ENCODE measurements at places on chromosomes 3 and 15. TPM values are rescaled to one million over a fixed set of nuclear protein-coding genes. Genes with fewer than 3 reads are reported as not detected.

MNS1 gene
- total RNA-seq, result 0.28 TPM

KCNAB1 gene
- 14.2 TPM for total RNA-seq

LOXL1 gene
- 164 TPM for total RNA-seq

MUC4 gene
- total RNA-seq, result not detected

P2RY13 gene
- 1.4 TPM for total RNA-seq

C3orf85 gene
- total RNA-seq, result not detected

BRK1 gene
- 126 TPM for total RNA-seq

GOLGA6D gene
- total RNA-seq, result not detected

RASGRF1 gene
- not detected for total RNA-seq

ISL2 gene
- not detected for total RNA-seq

CAND2 gene
- total RNA-seq, result 44.6 TPM

GOLGA8G gene
- not detected for total RNA-seq

IQCF6 gene
- not detected for total RNA-seq

ROPN1B gene
- total RNA-seq, result not detected

DVL3 gene
- 102 TPM for total RNA-seq

MED12L gene
- 0.27 TPM for total RNA-seq

ST6GAL1 gene
- total RNA-seq, result 141 TPM

DNA sequence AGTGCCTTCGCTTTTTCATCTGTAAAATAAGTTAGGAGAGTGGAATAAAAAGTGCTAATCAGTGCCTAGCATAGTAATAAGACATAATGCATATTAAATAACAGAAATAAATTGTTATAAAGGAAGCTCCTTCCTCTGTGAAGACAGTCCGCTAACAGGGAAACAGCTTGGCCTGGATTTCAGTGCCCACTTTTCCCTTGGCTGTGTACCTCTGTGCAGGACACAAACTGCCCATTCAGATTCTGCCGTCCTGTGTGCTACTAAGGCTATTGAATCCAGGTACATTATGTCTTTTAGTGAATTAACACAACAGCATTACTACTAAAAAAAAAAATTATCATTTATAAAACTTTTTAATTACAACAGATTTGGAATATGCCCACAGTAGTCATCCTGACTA lies 90.7 kb downstream of the TBL1XR1 start:
- H3K4me3 ChIP-seq, result no peak overlapping the region
- H3K4me1 ChIP-seq, result peaks cover 65% of the 10 kb centered on the region
- no peak overlapping the region for H3K27ac ChIP-seq
- no peaks in the 10 kb centered on the region for H3K27me3 ChIP-seq
- DNase-seq, result no peak
- no peaks in the 10 kb centered on the region for H3K36me3 ChIP-seq

DNA sequence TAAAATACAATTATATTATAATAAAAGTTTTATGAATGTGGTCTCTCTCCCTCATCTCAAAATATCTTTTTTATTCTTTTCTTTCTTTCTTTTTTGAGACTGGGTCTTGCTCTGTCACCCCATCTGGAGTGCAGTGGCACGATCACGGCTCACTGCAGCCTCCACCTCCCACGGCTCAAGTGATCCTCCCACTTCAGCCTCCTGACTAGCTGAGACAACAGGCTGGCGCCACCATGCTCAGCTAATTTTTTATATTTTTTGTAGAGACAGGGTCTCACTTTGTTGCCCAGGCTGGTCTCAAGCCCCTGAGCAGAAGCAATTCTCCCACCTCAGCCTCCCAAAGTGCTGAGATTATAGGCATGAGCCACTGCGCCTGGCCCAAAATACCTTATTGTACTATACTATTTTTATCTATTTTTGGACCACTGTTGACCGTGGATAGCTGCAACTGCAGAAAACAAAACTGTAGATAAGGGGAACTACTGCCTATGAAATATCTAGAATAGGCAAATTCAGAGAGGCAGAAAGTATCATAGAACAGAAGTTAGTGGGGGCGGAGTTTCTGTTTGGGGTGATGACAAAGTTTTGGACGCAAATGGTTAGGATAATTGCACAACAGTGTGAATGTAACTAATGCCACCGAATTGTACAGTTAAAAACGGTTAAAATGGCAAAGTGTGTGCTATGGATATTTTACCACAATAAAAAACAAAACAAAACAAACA lies 66.6 kb downstream of the SLC12A8 start:
- H3K4me1 ChIP-seq, result peaks cover 78% of the 10 kb centered on the region
- DNase-seq, result no peak
- H3K27me3 ChIP-seq, result no peaks in the 10 kb centered on the region
- H3K36me3 ChIP-seq, result no peaks in the 10 kb centered on the region

- no peaks in the 10 kb centered on the region for H3K36me3 ChIP-seq
- H3K27me3 ChIP-seq, result no peaks in the 10 kb centered on the region
- no peaks in the 10 kb centered on the region for H3K4me1 ChIP-seq
Observed at GRCh38 chr3:108907194-108907593, 46.5 kb downstream of the GUCA1C start.

GRCh38 chr3:141858312-141858711 lies 18.1 kb upstream of the ATP1B3 start:
- H3K36me3 ChIP-seq, result no peaks in the 10 kb centered on the region
- H3K4me1 ChIP-seq, result no peaks in the 10 kb centered on the region
- H3K27ac ChIP-seq, result no peak overlapping the region

DNA sequence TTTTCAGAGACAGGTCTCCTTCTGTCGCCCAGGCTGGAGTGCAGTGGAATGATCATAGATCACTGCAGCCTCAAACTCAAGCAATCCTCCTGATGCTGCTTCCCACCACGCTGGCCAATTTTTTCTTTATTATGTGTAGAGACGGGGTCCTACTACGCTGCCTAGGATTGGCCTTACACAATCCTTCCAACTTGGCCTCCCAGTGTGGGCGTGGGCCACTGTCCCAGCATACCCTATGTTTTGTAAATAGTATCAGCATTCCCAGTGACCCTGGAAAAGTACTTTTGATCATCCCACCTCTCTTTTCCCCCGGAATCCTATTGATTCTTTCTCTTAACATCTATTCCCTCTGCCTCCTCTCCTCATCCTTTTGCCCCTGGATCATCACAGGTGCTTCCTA lies 36.9 kb downstream of the SLC28A2 start:
- no peak overlapping the region for H3K27ac ChIP-seq
- no peak overlapping the region for H3K4me3 ChIP-seq
- no peaks in the 10 kb centered on the region for H3K4me1 ChIP-seq
- DNase-seq, result no peak

DNA sequence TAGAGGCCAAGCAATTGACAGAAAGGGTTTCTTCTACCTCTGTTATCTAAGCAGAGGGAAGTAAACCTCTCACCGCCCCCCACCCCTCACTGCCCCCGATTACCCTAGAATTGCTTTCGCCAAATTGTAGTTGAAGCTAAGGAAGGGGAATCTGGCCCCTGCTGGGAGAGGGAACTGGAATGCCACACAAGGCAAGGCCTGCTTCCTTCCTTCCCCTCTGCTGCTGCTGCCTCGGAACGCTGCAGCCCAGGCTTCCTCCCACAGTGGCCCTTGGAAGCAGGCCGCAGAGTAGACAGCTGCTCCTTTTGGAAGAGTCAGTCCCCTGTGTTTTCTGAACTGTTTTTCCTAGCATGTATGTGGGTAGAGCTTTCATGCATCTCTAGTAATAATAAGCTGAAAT lies 21.6 kb downstream of the RLBP1 start:
- no peak overlapping the region for H3K27ac ChIP-seq
- no peak for DNase-seq
- H3K4me3 ChIP-seq, result no peak overlapping the region
- peaks cover 20% of the 10 kb centered on the region for H3K4me1 ChIP-seq

- no peaks in the 10 kb centered on the region for H3K27me3 ChIP-seq
- H3K36me3 ChIP-seq, result no peaks in the 10 kb centered on the region
- no peak overlapping the region for H3K4me3 ChIP-seq
- no peak for DNase-seq
Observed at GRCh38 chr3:108448593-108448992, 61.8 kb downstream of the MYH15 start.

DNA sequence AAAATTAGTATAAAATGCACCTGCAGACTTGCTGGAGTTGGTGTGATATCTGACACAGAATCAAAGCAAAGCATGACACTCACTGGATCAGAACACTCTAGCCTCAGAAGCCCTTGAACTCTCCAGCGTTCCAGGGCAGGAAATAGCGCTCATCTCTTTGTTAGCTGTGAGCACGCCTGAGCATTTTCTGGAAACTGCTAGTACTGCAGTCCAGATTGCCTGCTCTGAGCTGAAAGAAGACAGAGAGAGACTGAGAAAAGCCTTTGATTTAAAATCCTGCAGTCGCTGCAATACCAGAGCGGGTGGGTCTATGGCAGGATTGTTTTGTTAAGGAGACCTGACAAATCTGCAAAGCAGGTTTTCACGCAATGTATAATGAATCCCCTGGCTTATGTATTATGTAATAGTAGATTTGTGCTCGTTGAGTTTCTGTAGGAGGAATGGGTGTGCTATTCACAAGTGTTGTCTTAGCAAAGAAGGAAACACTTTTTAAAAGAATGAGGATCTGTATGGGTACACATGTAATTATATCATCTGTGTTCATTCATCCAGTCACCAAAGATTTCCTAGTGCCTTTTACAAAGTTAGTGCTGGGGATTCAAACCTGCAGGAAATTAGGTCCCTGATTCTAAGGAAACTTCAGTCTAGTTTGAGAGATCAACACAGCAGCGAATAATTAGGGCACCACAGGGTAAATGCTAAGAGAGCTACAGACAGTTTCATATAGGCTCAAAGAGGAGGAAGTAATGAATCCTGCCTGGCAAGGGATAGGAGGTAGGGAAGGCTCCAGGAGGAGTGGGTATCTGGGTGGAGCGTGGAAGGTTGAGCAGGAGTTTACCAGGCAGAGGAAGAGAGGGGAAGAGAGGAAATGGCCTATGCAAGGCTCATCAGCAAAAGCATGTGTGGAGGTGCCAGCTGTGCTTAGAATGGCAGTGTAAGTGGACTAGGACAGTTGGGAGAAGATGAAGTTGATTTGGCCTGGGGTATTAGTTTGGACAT lies 26.1 kb upstream of the MGLL start:
- no peak overlapping the region for H3K27ac ChIP-seq
- no peaks in the 10 kb centered on the region for H3K36me3 ChIP-seq

- H3K4me1 ChIP-seq, result peaks cover 17% of the 10 kb centered on the region
- no peaks in the 10 kb centered on the region for H3K36me3 ChIP-seq
- no peak overlapping the region for H3K4me3 ChIP-seq
- H3K27me3 ChIP-seq, result no peaks in the 10 kb centered on the region
- peak overlapping the region; percentile 92 for H3K27ac ChIP-seq
Observed at GRCh38 chr3:105904678-105905284, 36.0 kb upstream of the CBLB start.

- H3K36me3 ChIP-seq, result no peaks in the 10 kb centered on the region
- peaks cover 28% of the 10 kb centered on the region for H3K4me1 ChIP-seq
- H3K4me3 ChIP-seq, result no peak overlapping the region
- no peak overlapping the region for H3K27ac ChIP-seq
Observed at GRCh38 chr15:89370120-89370977, 35.7 kb upstream of the POLG start.

DNA sequence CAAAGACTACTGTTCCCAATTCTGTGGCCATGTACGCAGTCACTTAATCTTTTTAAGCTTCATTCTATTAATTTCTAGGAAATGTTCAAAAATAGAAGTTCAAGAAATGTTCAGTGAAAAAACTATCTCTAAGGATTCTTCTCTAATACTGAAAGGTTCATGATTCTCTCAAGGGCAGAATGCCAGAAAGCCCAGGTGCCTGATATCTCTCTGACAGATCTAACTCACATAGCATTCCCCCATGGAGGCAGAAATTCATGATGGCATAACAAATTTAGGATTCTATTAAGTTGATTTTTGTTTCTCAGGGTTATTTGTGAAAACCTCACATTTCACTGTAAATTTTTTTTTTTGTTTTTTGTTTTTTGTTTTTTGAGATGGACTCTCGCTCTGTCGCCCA lies 17.5 kb downstream of the CHRM5 start:
- no peaks in the 10 kb centered on the region for H3K36me3 ChIP-seq
- no peak for DNase-seq
- no peaks in the 10 kb centered on the region for H3K27me3 ChIP-seq
- no peak overlapping the region for H3K27ac ChIP-seq
- peaks cover 13% of the 10 kb centered on the region for H3K4me1 ChIP-seq

DNA sequence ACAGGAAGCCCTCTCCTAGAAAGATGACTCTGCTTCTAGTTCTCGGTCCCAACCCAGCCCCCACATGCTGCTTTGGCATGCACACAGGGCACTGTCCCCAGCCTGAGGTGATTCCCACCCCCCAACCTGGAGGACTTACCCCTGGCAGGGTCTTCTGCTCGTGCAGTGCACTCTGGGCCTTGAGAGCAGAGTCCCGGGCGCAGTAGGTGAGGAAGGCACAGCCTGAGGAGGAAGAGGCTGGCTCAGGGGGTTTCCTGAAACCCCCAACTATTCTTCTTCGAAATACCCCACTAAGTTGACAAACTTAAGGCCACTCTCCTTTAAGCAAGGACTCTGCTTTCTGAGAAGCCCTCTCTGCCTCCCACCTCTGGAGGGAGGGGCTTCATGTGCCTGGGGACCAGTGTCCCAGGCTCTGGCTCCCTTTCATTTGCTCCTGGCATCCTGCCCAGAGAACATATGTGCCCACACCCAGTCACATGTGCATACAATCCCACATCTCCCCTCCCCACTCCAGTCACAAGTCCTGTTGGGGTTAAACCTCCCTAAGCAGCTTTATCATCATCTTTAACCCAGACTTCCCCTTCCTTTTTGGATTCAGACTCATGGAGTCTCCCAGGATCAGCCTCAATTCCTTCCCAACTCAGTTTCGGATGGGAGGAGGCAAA lies 4.1 kb downstream of the CELF6 start:
- H3K4me1 ChIP-seq, result peaks cover 7% of the 10 kb centered on the region
- no peaks in the 10 kb centered on the region for H3K27me3 ChIP-seq
- DNase-seq, result no peak

DNA sequence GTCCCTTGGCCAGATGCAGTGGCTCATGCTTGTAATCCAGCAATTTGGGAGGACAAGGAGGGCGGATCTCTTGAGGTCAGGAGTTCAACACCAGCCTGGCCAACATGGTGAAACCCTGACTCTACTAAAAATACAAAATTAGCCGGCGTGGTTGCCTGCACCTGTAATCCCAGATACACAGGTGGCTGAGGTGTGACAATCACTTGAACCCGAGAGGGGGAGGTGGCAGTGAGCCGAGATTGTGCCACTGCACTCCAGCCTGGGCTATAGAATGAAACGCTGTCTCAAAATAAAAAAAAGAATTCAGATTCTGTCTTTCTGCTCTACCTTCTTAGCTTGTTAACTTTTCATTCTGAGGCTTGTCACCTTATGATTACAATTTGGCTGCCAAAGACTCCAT lies 22.1 kb downstream of the MYO5A start:
- no peak overlapping the region for H3K27ac ChIP-seq
- no peak overlapping the region for H3K4me3 ChIP-seq

GRCh38 chr3:20080956-20081554 lies 40.8 kb downstream of the KAT2B start:
- H3K27ac ChIP-seq, result peak overlapping the region; percentile 34
- no peaks in the 10 kb centered on the region for H3K27me3 ChIP-seq
- no peaks in the 10 kb centered on the region for H3K36me3 ChIP-seq
- peak; percentile 33 for DNase-seq

DNA sequence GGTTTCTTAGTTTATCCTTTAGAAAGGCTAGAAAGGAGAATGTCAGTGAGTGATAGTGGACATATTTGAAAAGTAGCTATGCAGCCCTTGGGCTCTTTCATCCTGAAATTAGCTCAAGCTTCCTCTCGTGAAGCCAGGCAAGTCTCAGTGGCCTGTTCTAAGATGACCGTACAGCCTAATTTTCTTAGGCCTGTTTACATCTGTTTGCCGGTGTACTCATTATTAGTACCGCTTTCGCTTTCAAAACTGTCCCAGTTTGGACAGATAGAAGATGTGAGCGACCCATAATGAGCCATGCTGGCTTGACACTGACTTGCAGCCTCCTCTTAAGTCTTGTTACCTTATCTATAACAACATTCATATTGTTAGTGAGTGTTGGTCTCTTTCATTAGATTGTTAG lies 5.7 kb upstream of the ARL14 start:
- no peaks in the 10 kb centered on the region for H3K27me3 ChIP-seq
- H3K4me1 ChIP-seq, result no peaks in the 10 kb centered on the region
- no peak overlapping the region for H3K4me3 ChIP-seq
- no peaks in the 10 kb centered on the region for H3K36me3 ChIP-seq
- no peak overlapping the region for H3K27ac ChIP-seq

All from thoracic aorta (tissue), 2 donors.